HFFc6 (cell line): ENCODE measurements at places on chromosomes 6 and 20.

- no peaks in the 10 kb centered on the region for H3K36me3 ChIP-seq
- no peak for DNase-seq
- H3K4me3 ChIP-seq: no peak overlapping the region
- H3K4me1 ChIP-seq: no peaks in the 10 kb centered on the region
- H3K27ac ChIP-seq: no peak overlapping the region
These were observed 215.6 kb upstream of the HEY2 start for GRCh38 chr6:125533710-125534397.

GRCh38 chr20:64039293-64040160 lies 3.5 kb downstream of the C20orf204 start:
- H3K27me3 ChIP-seq: peaks cover 26% of the 10 kb centered on the region
- H3K4me1 ChIP-seq: peaks cover 7% of the 10 kb centered on the region
- DNase-seq: no peak
- H3K4me3 ChIP-seq: peak overlapping the region; percentile 59; the same call in 1 of the 2 replicates
- no peaks in the 10 kb centered on the region; the same call in 1 of the 2 replicates for H3K36me3 ChIP-seq
- no peak overlapping the region for H3K27ac ChIP-seq

DNA sequence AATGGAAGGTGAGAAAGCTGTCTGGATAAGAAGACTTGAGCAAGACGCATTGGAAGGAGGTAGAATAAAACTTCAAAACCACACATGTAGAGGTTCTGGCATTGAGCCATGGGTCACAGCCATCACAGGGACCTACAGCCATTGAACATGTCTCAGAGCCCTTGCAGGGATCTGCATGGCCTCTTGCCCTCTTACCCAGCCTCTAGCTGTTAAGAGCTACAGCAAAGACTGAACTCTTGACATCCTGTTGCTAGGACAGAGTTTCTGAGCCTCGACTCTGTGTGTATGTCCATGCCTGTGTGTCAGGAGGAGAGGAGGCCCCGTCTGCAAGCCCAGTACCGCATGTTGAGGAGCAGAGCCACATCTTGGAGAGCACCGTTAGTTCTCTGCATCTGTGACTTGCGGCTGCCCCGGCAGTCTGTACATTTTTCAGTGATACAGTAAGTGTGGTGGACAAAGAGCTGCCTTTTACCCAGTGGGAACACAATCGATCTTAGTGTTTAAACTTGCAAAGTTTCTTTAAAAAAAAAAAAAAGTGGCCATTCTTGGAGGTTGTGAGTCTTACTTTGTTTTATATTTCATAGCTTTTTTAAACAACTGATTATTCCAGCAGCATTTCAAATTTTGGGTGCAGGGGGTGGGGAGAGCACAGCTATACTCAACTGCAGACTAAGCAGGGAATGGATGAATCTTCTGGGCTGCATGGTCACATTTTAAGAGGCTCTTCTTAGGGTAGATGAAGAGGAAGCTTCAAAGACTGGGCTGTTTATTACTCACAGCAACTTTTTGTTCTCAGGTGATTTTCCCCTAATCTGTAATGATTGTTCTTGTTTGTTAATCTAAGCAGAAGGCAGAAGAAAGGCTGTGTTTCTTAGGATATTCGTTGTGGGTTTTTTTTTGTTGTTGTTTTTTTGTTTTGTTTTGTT lies 88.5 kb downstream of the TBC1D7 start:
- H3K4me3 ChIP-seq: no peak overlapping the region
- peaks cover 8% of the 10 kb centered on the region for H3K27me3 ChIP-seq

- H3K36me3 ChIP-seq: peaks cover 3% of the 10 kb centered on the region; the same call in 1 of the 2 replicates
- H3K27ac ChIP-seq: no peak overlapping the region
- H3K4me3 ChIP-seq: no peak overlapping the region
- DNase-seq: no peak
- H3K27me3 ChIP-seq: no peaks in the 10 kb centered on the region
These were observed 29.4 kb downstream of the NUDT3 start for GRCh38 chr6:34362909-34363680.

DNA sequence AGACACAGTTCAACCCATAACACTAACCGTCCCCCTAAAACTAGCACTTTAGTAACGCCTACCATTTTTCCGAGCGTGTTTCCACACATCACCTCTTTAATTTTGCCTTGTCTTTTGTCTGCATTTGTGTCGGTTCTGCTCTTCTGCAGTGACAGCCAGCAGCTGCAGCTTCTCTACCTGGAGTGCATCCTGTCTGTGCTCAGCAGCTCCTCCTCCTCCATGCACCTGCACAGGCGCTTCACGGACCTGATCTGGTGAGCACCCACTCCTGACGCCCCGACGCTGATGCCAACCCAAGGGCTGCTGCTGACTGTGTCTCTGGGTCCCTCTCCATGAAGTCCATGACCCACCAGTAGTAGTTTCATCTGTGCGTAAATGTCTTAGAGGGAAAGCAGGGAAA lies 35.4 kb upstream of the PBOV1 start:
- no peak for DNase-seq
- peaks cover 8% of the 10 kb centered on the region for H3K27me3 ChIP-seq
- no peak overlapping the region for H3K27ac ChIP-seq
- H3K36me3 ChIP-seq: no peaks in the 10 kb centered on the region
- H3K4me3 ChIP-seq: no peak overlapping the region
- no peaks in the 10 kb centered on the region for H3K4me1 ChIP-seq

GRCh38 chr20:1296922-1297321 lies 30.8 kb downstream of the SNPH start:
- no peak overlapping the region for H3K27ac ChIP-seq
- peaks cover 16% of the 10 kb centered on the region for H3K4me1 ChIP-seq
- no peak overlapping the region for H3K4me3 ChIP-seq
- DNase-seq: no peak
- no peaks in the 10 kb centered on the region; the same call in none of the 2 replicates for H3K27me3 ChIP-seq

DNA sequence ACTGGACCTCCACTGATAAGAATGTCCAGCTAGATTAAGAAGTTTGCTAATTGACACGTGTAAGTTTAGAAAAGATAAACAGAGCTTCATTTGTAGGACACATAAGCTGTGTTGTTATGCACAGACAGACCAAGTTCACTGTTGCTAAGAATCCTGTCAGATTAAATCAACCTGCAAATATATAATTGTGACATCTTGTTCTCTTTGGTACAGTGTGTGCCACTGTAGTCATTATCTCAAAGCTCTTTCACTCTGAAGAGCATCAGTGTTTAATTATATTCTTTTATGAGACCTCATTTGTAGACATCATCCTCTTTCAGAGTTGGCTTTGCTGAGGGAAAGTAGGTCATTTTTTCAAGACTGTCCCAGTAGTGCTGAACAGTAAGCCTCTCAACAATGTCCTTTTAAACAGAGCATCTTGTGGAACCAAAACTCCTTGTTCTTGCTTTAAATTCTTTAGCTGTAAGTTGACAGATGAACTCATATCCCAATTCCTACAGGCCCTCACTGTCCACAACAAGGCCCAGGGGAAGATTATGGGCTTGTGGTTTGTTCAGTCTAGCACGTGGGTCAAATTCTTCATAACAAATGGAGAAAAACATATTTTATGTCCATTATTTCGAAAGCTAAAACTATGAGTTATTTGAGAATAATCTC lies 252.4 kb downstream of the HDGFL1 start:
- no peaks in the 10 kb centered on the region for H3K4me1 ChIP-seq
- H3K4me3 ChIP-seq: no peak overlapping the region
- no peaks in the 10 kb centered on the region; the same call in 1 of the 2 replicates for H3K27me3 ChIP-seq
- H3K27ac ChIP-seq: no peak overlapping the region
- H3K36me3 ChIP-seq: no peaks in the 10 kb centered on the region

DNA sequence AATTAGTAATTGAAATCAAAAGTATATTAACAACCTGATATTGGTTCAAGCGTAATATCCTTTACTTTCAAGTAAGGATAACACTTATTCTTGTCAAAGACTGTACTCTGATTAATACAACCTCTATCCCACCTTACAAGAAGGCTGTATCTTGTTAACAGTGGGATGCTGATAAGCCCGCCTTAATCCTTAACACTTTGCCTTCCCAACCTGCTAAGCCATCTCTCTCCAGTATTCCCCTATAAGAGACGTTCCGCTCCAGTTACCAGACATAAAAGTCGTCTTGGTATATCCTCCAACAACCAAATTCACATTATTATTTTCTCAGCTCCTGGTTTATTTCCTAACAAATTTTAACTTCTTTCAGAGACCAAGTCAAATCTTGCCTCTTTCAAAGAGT lies 2.0 kb downstream of the BTBD9 start:
- H3K27me3 ChIP-seq: no peaks in the 10 kb centered on the region; the same call in 1 of the 2 replicates
- no peak overlapping the region for H3K27ac ChIP-seq
- no peak for DNase-seq
- no peaks in the 10 kb centered on the region for H3K36me3 ChIP-seq
